SK-N-MC (cell line): ENCODE measurements at places on chromosomes 7 and 10.
A peak's percentile ranks its signal among the peaks of the same experiment; 100 is the strongest.

DNA sequence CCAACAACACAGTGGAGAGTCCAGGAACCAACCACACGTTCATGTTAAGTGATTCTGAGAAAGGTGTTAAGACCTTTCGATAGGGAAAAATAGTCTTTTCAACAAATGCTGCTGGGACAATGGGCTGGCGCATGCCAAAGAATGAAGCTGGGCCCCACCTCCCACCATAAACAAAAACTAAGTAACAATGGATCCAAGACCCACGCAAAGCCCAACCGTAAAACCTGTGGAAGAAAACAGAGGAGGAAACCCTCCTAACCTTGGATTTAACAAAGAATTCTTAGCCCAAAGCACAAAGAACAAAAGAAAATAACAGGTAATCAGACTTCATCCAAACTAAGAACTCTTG lies 272.8 kb downstream of the ELFN1 start:
- no peak for DNase-seq

DNA sequence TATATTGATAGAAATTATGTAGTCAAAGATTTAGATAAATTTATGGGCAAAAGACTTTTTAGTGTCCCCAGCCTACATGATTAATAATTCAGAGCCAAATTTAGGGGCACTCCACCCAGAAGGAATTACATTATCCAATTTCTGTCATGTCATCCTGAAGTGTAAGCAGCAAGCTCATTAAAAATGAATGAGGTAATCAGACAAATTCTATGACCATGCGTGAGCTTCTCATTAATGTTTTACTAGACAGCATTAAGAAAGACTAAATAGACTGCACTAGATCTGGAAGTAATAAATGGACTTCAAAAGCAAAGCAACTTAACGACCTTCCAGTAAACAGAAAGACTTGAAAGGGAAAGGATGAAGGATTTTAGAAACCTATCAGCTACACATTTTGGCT lies 22.7 kb upstream of the TRUB1 start:
- DNase-seq = no peak

DNA sequence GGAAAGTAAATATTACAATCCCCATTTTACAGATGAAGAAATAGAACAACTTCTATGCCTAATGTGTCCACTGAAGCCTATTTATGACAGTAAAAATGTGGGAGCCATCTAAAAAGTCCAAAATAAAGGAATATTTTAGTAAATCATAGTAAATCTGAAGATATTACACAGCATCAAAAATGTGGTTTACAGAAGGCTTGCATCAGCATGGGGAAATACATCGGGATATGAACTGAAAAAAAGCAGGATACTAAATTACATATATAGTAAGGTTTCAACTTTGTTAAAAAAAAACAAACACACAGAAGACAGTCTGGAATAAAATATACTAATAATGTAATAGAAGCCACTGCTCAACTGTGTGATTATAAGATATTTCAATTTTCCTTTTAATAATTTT lies 20.8 kb downstream of the CPA1 start:
- DNase-seq = no peak

DNA sequence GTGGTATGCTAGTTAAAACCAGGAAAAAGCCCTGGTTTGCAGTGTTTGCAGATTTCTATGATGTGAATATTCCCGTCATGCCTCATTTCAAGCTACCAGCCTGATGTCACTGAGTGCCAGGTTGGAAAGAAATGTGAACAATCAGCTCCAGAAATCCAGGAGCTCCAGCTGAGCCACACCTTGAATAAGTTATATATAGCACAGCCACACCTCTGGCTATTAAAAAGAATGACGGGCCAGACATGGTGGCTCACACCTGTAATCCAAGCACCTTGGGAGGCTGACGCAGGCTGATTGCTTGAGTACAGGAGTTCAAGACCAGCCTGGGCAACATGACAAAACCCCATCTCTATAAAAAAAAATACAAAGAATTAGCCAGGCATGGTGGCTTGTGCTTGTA lies 18.7 kb upstream of the SLF2 start:
- DNase-seq = no peak

DNA sequence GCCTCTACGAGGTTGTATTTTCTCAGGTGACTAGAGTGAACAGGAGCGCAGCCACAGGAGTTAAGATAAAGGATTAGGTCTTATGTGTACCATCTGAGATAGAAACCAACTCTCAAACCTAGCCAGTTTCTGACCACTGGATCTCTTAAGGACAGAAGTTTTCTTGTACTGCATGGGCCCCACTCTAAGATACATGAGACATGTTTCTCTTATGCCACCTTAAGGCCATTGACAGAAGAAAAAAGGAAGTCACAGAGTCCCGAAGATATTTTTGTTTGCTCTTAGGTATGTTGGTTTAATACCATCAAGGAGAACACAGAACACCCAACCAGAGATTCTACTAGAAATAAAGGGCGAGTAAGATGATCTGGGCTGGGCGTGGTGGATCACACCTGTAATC lies 335.8 kb downstream of the FRMD4A start:
- DNase-seq = no peak

- no peak for DNase-seq
Measured at GRCh38 chr7:152751449-152752141, 8.0 kb upstream of the ACTR3B start.

GRCh38 chr10:114343623-114344505 lies 60.4 kb downstream of the AFAP1L2 start:
- DNase-seq = no peak

DNA sequence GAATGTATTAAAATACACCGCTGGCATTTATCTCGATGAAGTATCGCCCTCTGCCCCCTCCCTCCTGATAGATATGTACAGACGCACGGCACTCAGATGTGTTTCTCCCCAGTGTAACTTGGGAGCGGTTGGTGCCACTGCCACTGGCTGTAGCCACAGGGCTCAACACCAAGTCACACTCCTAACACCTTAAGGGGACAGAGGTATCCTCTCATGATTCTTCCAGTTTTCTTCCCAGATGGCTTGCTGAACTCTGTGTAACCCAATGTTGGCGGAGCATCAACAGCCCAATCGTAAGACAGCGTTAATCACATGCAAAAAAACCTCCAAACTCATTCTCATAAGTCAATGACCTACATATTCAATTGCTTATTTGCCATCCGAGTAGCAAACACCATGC lies 35.5 kb downstream of the CTBP2 start:
- no peak for DNase-seq

DNA sequence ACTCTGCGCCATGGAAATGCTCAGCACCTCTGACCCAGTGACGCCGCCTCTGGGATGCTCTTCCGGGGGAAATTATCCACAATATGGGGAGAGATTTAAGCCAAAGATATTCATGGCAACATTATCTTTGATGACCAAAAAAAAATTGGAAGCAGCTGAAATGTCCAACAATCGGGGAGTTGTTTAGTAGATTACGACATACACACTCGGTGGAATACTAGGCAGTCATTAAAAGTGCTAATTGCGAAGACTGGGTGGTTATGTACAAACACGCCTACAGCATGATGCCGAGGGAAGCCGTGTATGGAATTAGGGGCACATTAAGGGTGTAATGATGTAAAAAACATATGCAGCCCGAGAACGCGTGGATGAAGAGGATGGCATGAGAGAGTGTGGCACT lies 75.2 kb downstream of the UNCX start:
- DNase-seq = no peak

GRCh38 chr10:32054094-32054493 lies 2.1 kb downstream of the KIF5B start:
- no peak for DNase-seq

DNA sequence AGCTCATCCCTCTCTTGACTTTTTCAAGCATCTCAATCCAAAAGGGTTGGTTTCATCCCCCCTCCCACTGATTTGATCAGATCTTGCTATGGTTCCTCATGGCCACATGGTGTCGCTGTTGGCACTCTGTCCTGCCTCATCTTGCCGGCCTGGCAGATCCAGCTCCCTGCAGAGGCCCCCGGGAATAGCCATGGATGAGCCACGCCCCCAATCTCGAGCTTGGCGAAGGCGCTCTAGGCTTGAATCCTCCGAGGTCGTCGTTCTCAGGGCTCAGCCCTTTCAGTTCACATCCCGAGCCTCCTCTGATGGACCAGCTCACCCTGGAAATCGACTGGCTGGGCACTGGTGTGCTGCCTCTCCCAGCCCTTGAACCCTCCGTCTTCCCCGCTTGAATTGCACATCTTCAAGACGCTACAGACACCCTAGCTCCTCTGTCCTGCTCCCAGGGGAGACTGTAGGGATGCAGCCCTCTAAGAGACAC lies 628.7 kb downstream of the TYW1 start:
- DNase-seq = peak; percentile 75
